Dermis microvascular lymphatic vessel endothelial cell (primary cell): ENCODE measurements at places on chromosomes 13 and 19. TPM values are rescaled to one million over a fixed set of nuclear protein-coding genes. Genes with fewer than 3 reads are reported as not detected.

DNA sequence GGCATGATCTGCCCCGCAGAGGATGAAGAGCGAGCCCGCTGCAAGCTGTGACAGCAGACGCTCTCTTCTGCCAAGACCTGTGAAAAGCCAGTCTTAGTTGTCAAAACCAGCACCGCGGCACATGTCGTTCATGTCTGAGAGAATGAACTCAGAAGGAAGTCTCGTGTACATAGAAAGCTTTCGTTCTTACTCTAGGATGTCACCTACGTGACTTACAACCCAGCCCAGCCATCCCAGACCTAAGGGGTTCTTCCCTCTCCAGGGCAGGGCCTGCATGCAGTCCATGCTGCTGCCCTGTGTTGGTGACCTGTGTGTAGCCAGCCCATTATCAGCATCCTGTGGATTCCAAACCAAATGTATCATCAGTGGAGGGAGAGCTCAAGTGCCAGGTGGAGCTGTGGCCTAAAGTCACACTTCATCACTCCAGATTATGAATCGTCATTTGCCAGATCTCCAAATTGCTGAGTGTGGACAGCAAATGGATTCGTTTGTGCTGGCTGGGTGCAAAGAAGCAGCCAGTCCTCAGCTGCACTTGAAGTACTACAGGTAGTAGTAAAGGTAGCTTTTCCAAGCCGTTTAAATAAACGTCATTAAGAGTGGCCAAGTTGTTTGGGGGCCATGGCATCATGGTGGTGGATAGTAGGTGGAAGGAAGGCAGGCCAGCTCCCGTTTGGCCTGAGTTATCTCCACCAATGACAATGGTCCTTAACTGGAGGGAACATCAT is 73.9 kb upstream of the GPR183 start:
- DNase-seq = no peak

The PCSK4 gene
- total RNA-seq = 0.26 and 1.0 TPM in 2 replicates

GRCh38 chr19:11457115-11457514 is 21.7 kb downstream of the PRKCSH start:
- DNase-seq = no peak

- no peak for DNase-seq
Observed at GRCh38 chr13:69921156-69921555, 186.5 kb upstream of the ATXN8OS start.

The TMC4 gene
- 0.25 TPM in 1 of 2 replicates, not detected in the other for total RNA-seq

GRCh38 chr19:16022681-16023080 is 53.6 kb upstream of the TPM4 start:
- DNase-seq = no peak
